HTR-8/SVneo (cell line): ENCODE measurements at places on chromosomes 1 and 21.

- no peak for DNase-seq
These were observed 360.2 kb downstream of the ADGRL2 start for GRCh38 chr1:82160903-82161302.

DNA sequence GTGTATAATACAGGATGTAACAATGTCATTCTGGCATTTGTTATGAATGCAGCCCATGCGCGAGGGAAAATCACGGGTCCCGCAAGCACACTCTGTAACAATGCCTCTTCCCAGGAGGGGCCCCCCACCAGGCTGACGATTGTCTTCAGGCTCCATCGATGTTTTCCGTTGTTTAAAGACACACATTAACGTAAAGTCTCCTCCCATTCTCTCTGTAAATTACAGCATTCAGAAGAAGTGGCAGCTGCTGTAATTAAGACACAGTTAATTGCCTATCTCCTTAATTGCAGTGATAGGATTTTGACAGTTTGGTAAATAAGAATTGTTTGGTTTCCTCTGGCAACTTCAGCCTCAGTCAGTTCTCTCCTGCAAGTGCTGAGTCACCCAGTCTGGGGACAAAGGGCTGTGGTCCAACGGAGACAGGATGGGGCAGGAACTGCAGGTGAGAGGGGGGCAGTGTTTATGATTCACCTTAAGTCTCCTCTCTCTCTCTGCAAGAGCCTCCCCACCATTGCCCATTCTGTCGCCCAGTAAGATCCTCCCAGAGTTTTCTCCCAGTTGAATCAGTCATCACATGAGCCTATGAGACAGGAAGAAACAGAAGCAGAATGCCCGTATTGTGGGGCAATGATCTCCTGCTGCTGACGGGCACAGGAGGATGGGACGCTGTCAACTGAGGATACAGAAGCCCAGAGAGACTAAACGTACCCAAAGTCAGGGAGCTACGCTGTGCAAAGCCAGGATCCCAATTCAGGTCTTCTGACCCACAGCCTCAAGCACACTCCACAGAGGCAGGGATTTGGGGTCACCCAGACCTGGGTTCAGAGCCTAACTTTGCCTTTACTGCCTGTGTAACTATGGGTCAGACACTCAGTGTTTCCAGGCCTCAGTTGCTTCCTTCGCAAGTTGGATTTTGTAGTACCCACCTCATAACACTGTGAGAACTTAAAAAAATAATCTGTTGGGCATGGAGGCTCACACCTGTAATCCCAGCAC is 110.0 kb downstream of the ADSS2 start:
- no peak for DNase-seq

DNA sequence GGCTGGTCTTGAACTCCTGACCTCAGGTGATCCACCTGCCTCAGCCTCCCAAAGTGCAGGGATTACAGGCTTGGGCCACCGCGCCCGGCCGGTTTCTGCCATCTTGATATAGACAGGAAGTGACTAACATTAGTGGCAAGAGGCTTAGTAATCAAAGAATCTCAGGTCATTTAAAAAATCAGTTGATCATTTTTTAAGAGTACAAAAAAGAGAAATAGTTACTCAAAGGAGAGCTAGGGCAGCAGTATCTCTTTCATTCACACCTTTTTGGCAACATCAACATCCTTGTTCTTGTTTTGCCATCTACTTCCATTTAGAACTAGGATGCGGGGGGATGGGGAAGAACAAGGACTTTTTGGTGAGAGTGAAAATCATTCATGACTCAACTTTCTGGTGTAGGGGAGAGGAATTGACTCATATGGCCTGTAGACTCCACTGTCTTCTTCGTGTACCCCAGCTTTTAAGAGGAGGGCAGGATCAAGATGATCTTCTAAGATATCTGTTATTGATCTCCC is 8.8 kb downstream of the FCRLB start:
- DNase-seq: no peak

GRCh38 chr21:33428669-33429068 is 25.5 kb downstream of the IFNGR2 start:
- DNase-seq: peak; percentile 39

- DNase-seq: no peak
These were observed 11.1 kb downstream of the POFUT2 start for GRCh38 chr21:45276596-45276995.

DNA sequence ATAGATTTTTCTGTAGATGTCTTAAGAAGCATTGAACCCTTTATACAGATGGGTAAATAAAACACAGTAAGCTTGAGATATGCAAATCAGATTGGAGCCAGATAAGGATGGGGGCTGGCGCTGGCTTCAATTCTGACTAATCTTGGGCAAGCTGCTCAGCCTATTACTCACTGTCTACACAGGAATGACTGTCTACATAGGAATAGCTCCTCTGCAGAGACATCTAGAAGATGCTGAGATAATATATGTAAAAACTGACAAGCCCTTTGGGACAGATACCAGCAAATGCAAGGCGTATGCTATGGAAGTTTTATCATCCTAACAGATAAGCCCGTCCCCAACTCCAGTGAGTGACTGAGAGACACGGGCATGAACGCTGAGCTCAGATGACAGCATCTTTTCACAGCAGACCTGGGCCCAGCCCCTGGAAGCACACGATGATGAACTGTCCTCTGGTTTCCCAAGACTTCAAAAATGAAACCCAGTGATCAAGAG is 1.7 kb downstream of the CLDN14 start:
- peak; percentile 69 for DNase-seq

DNA sequence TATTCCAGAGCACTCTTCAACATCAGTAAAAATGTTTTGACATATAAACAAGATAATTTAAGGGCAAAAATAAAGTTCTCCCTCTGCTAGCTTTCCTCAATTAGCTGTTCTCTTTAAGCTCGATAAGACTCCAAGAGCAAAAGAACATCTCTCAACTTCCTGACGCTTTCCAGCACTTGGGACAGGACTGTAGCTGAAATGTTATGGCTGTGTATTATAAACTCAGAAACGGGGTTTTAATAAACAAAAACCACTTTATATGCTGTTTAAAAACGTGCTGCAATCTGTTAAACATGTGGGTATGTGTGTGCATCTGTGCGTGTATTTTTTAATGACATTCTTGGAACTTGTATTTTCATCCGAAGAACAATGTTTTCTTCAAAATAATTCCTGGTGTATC is 71.5 kb upstream of the RGS2 start:
- DNase-seq: no peak

GRCh38 chr1:233240829-233241682 is 54.5 kb downstream of the PCNX2 start:
- peak; percentile 43 for DNase-seq

DNA sequence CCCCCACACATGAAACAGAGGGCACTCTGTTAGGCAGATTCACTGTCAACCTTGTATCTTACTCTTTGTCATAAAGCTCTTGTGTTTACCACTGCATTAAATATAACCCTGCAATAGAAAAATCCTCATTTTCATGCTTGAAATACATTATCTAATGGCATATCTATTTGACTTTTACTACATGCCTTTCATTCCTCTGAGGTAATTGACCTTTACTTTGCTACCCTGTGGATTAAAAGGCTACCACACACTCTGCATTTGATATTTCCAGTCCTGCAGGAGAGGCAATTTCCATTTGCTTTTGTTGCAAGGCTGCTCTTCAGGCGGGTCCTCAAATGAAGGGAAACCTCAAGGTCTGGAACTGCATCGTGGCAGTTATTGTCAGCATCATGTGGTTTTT is 238.0 kb downstream of the NTNG1 start:
- no peak for DNase-seq

GRCh38 chr1:221100611-221101010 is 221.4 kb downstream of the HLX start:
- no peak for DNase-seq

GRCh38 chr1:243628476-243628907 is 221.6 kb downstream of the AKT3 start:
- DNase-seq: no peak

DNA sequence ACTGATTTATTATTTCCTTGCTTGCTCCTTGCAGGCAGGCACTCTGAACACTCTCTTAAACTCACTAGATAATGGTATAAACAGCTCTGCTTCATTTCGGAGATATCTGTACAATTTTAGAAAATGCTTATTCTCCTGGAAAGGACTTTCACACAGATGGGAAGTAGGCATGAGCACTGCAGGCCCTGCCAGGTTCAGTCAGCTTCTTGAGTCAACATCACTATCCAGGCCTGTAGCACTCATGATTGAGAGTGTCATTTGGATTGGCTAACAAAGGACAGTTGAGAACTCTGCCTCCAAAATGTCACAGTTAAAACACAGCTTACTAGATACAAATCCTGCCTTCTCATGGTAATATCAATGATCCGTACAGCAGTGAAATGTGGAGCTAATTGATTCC is 181.9 kb downstream of the CYYR1 start:
- no peak for DNase-seq

- no peak for DNase-seq
These were observed 272.6 kb downstream of the S1PR1 start for GRCh38 chr1:101509370-101509769.

- DNase-seq: no peak
These were observed 157.2 kb downstream of the DENND1B start for GRCh38 chr1:197618061-197618460.

DNA sequence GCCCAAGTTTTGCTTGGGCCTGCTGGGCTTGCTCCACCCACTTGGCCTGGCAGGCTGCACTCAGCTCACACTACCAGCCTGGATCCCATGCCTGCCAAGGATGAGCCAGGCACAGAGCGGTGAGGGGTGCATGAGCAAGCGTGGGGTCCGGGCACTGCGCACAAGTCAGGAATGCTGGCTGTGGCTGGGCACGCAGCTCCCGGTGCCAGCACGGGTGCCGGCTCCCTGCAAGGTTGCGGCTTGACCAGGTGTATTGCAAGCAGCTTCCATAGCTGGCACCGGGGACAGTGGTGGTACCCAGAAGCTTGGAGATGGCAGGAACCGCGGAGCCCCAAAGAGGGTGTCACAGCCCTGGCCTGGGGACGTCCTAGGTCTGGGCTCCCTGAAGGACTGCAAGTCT is 224.4 kb upstream of the NRIP1 start:
- no peak for DNase-seq

- DNase-seq: no peak
These were observed 17.8 kb downstream of the OR2B11 start for GRCh38 chr1:247440001-247440620.

DNA sequence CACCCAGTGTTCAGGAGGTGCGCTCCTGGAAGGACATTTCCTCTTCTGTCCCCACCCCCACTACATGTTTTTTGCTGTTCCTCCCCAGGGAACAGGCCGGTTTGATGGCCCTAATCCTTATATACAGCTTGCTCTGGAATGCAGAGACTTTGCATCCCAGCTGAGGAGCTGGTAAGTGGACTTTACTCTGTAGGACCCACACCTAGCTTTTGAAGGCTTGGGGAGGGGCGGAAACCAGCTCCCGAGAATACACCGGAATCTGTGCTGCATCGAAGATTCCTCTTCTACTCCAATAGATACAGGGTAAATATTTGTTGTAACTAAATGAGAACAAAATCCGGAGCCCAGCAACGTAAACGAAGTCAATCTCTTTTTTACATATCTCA is 1.2 kb upstream of the CGN start:
- DNase-seq: no peak

DNA sequence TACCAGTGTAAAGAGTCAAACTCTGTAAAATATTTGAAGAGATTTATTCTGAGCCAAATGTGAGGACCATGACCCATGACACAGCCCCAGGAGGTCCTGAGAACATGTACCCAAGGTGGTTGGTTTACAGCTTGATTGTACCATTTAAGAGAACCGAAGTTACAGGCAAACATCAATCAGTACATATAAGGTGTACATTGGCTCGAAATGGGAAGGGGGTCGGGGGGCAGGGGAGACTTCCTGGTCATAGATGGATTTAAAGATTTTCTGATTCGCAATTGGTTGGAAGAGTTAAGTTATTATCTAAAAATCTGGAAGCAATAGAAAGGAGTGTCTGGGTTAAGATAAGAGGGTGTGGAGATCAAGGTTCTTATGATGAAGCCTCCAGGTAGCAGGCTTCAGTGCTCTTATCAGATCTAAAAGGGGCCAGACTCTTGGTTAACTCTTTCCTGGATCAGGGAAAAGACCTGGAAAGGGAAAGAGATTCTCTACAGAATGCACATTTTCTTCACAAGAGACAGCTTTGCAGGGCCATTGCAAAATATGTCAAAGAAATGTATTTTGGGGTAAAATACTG is 47.5 kb upstream of the NTPCR start:
- DNase-seq: no peak

GRCh38 chr1:206685334-206685768 is 646 bp downstream of the MAPKAPK2 start:
- peak; percentile 54 for DNase-seq

GRCh38 chr1:235736263-235736662 is 86.7 kb upstream of the GNG4 start:
- DNase-seq: no peak

DNA sequence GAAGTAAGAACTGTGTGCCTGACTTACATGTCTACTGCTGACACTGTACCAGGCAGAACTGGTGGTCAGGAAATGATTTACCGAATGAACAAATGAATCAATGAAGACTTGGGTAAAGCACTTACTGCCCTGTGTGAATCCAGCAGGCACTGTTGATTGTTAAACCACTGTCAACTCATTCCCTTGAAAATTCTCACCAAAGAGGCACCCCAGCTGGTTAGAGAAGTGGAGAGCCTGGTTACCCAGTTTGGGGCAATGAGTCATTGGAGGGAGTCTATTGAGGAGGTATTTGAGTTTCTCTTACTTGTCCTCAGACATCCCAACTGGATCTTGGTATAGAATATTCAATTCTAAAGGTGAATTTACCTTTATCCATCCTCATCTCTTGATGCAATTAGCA is 34.2 kb downstream of the JUN start:
- no peak for DNase-seq

- DNase-seq: no peak
These were observed 46.4 kb upstream of the SLC22A15 start for GRCh38 chr1:115929881-115930280.

DNA sequence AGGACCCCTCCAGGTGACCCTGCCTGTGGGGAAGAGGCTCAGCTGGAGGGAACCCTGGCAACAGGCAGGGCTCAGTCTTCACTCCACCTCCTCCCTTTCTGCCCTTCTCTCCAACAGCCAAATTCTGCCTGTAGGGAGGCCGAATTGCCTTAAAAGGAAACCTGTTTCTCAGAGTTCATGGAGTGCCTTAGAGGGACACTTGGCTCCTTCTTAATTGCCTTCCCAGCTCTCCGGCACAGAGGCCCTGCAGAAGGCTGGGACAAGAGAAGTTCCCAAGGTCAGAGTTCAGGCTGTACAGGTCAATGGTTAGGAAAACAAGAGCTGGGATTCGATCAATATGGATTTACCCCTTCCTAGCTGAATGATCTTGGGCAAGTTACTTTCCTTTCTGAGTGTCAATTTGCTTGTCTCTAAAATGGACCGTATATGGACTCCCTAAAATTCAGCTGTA is 6.2 kb downstream of the CSRP1 start:
- DNase-seq: no peak

GRCh38 chr1:86155051-86155806 is 1.3 kb downstream of the COL24A1 start:
- DNase-seq: no peak

DNA sequence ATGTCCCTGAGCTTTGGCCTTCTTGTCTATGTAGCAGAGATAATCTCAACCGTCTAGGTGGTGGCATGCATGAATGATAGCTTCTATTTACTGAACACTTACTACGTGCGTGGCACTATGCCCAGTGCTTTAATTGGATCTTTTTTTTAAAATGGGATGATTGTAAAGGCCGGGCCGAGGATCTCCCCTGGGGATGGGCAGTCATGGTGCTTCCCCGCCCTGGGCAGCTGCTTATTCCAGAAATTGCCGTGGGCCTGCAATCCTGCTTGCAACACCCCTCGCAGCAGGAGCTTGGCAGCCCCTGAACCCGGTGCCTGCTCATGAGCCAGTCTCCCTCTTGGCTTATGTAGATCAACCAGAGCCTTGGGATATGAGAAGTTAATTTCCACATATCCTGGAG is 360.7 kb downstream of the CAMTA1 start:
- DNase-seq: no peak

GRCh38 chr1:236773919-236774318 is 21.2 kb upstream of the MTR start:
- DNase-seq: no peak
